Femur (tissue), 1 donor: ENCODE measurements at places on chromosomes 5 and 9.

DNA sequence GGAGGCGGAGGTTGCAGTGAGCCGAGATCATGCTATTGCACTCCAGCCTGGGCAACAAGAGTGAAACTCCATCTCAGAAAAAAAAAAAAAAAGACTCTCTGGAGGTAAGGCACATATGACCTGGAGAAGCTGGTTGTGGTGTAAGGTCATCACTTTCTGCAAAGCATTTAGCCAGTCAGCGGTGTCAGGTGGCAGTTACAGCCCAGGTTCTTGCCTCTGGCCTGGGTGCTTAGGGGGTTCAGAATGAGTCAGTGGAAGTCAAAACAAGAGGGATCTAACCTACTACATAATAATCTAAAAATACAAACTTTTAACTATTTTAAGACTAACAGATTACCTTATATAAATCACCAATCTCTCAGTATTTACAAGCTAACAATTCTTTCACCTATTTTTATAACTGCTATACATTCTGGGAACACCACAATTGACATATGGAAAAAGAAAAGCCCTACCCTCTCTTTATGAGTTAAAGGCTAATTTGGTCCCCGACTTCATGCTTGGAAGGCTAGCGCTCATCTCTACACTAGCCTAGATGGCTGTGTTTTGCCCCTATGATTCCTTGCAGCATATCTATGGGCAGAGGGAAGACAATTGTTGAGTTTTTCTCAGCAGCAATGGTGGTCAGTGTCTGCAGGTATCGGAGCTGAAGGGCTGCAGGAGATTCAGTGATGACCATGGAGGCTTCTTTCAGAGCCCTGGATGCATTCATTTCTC is 29.2 kb downstream of the STOM start:
- no peak for DNase-seq

DNA sequence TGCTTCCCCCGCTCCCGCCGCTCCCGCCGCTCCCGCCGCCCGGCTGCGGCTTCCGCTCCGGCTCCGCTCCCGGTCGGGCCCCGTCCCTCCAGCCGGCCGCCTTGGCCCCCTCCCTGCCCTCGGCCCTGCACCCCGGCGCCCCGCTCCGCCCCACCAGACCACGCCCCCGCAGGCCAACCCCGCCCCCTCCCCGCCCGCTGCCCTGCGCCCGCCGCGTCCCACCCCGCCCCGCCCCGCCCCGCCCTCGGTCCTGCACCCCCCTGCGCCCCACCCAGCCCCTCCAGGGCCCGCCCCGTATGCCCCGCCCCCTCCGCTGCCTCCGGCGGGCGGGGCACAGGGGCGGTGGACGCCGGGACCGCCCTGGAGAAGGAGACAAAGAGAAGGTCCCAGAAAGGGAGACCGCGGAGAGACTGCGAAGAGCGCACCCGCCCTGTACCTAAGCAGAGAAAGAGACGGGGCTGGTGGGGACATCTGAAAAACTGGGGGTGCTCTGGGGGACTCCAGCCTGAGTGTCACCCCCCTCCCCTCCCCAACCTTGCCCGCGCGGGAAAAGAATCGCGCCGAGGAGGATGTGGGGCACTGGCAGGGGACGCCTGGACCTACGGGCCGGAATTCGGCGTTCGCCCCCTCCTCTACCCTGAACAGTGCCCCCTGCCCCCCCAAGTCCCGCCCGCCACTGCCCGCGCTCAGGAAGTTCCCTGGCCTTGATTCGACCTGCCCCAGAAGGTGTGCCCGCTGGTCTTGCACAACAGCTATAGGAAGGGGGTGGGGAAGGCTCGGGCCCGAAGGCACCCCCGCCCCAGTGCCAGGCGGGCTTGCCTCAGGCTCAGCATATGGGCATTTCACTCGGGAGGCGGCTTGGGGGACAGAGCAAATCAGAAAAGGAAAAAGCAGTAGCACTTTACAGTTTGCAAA is 42.8 kb upstream of the STXBP1 start:
- peak; percentile 93 for DNase-seq

GRCh38 chr5:173712609-173713175 is 96.2 kb upstream of the BOD1 start:
- DNase-seq = no peak

DNA sequence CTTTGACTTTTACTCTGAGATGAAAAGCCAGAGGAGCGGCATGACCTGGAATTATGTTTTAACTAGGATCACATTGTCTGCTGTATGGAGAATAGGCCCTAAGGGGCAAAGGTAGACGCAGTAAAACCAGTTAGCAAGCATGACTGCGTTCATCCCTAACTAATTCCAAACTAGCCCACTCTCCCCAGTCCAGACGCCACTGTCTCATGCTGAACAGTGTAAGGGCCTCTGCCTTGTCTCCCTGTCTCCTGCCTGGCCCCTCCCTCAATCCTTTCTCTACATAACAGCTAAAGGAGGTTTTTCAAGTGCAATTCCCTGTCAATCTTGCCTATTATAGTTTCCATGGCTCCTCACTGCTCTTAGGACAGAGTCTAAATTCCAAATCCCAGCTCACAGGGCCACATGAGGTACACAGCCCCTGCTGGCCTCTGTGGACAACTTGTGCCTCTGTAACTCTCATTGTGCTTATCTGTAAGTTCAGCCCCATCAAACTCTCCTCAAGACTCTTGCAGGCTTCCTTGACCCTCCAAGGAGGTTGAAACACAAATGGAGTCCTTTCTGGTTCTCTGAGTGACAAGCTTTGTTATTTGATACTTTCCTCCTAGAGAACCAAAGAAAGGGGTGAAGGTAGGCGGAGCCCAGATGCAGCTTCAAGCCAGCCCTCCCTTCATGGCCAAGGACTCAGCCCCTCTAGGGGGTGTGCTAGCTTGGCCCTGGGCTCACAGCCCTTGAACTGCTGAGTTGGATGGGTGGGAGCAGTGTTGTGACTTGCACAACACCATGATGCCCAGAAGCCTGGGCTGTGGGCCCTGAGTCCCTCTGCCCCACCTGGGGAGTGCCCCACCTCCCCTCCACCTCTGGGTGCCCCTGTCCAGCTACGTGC is 16.0 kb upstream of the SLC22A4 start:
- peak; percentile 8 for DNase-seq

- DNase-seq = no peak
These were observed 13.8 kb downstream of the TMEM8B start for GRCh38 chr9:35842795-35843194.

- no peak for DNase-seq
These were observed 90.8 kb downstream of the SUSD1 start for GRCh38 chr9:112084334-112084733.

DNA sequence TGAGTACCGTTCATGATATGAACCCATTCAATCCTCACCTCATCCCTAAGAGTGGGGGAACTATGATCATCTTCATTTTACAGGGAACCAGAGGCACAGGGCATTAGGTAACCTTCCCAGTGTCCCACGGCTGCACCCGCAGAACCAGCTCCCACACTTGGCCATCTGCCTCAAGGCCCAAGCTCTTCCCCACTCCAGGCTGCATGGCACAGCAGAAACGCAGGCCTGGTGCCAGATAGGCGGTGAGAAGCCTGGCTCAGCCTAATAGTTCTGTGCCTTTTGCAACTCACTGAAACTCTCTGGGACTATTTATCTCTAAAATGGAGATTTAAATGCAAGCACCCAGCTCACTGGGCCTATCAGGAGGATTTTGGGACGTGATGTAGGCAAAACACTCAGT is 90.8 kb upstream of the ZNF618 start:
- DNase-seq = no peak

DNA sequence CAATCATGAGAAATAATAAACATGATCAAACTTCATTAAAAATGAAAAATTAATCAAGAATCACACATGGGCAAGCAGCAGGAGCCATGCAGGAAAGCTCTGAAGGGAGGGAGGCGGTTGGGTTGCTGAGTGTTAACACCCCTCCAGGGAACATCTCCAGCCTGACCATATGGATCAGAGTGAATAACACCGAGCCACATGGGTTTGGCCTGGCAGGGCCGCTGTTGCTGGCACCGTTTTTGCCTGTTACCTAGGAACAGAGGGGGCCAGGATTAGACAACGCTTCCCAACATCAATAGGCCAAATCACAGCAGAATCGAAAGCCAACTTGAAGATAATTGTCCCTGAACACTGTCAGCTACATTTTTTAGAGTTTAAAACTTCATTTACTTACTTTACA is 160.2 kb downstream of the DENND1A start:
- DNase-seq = peak; percentile 32

DNA sequence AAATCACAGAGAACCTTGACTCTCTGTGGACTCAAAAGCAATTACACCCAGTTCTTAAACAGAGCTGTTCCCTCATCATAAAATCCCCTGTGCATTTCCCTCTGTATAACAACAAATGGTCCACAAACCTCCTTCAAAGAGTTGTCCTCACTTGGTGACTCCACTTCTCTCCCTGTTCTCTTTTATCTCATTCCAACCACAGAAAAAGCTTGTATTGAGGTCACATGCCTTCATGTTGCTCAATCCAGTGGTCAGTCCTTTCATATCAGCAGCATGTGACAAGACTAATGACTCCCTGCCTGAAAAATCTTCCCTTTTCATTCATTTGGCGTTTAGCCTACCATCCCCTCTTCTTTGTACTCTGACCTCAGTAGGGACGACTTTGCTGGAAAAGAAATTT is 158.0 kb downstream of the DEPDC1B start:
- no peak for DNase-seq

GRCh38 chr5:2206293-2207108 is 323.8 kb upstream of the IRX4 start:
- DNase-seq = no peak

GRCh38 chr9:297104-297972 is 82.7 kb downstream of the DOCK8 start:
- DNase-seq = peak; percentile 29

GRCh38 chr9:27383524-27383923 is 86.6 kb upstream of the EQTN start:
- DNase-seq = no peak

DNA sequence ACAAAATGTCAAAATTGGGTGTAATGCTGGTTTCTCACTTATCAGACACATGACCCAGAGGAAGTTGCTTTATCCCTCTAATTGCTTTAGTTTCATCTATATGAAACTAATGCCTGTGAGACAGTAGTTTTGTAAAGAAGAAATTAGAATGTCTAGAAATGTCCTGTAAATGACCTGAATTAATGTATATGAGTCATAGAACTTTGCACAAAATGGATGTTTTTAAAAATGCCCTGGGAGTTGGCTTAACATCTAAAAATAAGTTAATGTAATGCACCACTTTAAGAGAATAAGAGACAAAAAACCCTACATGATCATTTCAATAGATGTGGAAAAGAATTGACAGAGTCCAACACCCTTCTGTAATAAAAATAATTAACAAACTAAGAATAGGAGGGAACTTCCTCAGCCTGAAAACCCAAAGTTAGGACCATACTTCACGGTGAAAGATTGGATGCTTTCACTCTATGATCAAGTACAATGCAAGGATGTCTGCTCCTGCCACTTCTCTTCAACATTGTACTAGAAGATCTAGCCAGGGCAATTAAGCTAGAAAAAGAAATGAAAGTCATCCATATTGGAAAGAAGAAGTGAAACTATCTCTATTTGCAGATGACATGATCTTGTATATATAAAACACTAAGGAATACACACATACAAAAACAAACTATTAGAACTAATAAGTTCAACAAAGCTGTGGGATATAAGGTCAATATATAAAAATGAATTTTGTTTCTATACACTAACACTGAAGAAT is 117.9 kb downstream of the MELK start:
- no peak for DNase-seq

DNA sequence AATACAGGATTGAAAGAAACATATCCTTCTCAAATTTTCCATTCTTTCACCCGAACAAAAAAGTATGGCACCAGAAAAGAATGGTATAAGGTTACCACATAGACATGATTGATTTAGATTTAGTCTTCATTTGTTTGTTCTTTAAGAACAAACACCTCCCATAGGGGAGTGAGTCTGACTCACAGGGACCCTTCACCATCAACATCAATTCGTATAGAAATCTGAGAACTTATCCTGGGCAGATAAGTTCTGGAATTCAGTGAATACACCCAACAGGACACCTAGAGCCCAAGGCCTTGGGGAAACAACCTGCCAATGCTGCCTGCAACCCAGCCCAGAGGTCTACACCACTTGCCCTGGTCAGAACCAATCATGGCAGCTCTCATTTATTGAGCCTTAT is 46.2 kb downstream of the LHFPL2 start:
- DNase-seq = no peak

DNA sequence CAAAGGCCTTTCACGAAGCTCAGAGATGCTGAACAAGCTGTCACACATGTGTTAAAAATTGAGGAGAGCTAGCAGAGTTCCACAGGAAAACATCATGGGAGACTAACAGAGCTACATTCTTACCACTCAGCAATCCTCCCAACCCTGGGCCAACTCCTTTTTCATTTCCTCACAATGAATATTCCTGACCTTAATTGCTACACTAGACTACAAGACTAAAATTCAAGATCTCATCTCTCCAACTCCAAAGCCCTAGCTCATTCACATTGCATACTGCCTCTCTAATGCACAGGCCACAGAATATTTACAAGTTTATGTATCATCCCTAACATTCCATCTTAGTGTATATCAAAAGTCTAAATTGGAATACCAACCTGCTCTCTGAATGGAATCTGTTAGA is 21.2 kb downstream of the ERMP1 start:
- DNase-seq = no peak

GRCh38 chr9:98859941-98860340 is 52.5 kb downstream of the GALNT12 start:
- DNase-seq = no peak

GRCh38 chr5:167207081-167207480 is 1084.4 kb upstream of the WWC1 start:
- DNase-seq = peak; percentile 80

GRCh38 chr9:120396931-120397330 is 183.0 kb downstream of the CDK5RAP2 start:
- DNase-seq = no peak

- no peak for DNase-seq
These were observed 147.2 kb upstream of the KLF4 start for GRCh38 chr9:107636571-107637381.

- DNase-seq = peak; percentile 43
These were observed 1990.5 kb downstream of the MAT2B start for GRCh38 chr5:165495829-165496380.

DNA sequence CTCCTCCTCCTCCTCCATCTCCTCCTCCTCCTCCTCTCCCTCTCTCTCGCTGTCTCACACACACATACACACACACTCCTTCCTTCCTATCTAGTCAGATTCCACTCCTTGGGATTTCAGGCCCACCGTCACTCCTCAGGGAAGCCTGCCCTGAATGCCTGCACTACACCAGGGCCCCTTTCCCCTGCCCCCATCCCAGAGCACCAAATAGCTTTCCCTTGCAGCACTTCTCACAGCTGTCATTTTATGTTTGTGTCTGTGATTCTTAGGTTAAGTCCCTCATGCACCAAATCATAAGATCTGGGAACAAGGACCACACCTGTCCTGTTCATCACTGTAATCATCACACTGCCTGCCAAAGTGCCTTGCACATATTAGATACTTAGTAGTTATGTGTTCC is 86.5 kb upstream of the GABRP start:
- DNase-seq = no peak

DNA sequence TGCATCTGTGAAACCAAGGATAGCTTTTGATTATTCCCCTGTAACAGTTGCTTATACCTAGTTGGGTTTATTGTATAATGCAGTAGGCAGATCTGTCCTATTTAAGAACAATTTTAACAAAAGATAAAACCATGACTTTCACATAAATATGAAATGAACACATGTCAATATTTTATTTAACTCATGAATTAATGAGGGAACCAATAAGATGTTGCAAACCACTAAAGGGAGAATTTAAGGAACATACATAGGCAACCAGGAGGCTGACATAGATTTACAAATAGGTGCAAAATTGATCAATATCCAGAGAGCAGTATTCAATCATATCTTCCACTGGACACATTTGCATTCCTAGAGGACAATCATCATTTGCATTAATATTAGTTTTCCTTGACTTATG is 280.0 kb upstream of the BRINP1 start:
- no peak for DNase-seq
